Vein endothelial cell (primary cell): ENCODE measurements at places on chromosomes 4 and X. TPM values are rescaled to one million over a fixed set of nuclear protein-coding genes. Genes with fewer than 3 reads are reported as not detected.

The LRP2BP gene
- total RNA-seq, result 0.48 and 0.98 TPM in 2 replicates

The NAA11 gene
- total RNA-seq, result not detected in 2 replicates

The KIAA1210 gene
- not detected in 2 replicates for total RNA-seq

The PABPC1L2A gene
- total RNA-seq, result not detected in 2 replicates

The PNMA6A gene
- total RNA-seq, result 0.86 and 1.3 TPM in 2 replicates

The MSANTD1 gene
- 0.33 and 1.1 TPM in 2 replicates for total RNA-seq

The FAT1 gene
- 3.6 and 4.1 TPM in 2 replicates for total RNA-seq

The LONRF3 gene
- total RNA-seq, result 11.3 and 15.7 TPM in 2 replicates

The RASGEF1B gene
- 0.29 and 0.33 TPM in 2 replicates for total RNA-seq

The PAGE5 gene
- total RNA-seq, result not detected in 2 replicates

The ALAS2 gene
- total RNA-seq, result not detected in 2 replicates

The TAF1 gene
- total RNA-seq, result 25.8 and 42.4 TPM in 2 replicates

The PLP1 gene
- total RNA-seq, result not detected in 2 replicates
